ENCODE measurements at places on chromosomes 11 and 22.

DNA sequence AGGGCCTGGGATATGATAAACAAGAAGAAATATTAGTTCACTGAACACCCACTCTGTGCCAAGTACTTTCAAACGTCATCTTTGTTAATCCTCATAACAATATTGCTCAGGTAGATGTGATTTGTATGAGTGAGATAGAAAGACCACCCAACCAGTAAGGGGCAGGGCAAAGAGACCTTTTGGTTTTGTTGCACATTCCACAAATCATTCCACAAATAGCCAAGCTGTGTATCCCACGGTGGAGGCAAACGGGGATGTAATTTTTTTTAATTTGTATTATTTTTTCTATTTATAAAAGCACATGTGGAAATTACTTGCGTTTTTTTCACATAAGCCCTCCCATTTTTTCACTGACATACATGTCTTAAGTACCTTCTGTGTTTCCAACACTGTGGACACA, 29.0 kb downstream of the LAYN start:
- DNase-seq, result no peak

DNA sequence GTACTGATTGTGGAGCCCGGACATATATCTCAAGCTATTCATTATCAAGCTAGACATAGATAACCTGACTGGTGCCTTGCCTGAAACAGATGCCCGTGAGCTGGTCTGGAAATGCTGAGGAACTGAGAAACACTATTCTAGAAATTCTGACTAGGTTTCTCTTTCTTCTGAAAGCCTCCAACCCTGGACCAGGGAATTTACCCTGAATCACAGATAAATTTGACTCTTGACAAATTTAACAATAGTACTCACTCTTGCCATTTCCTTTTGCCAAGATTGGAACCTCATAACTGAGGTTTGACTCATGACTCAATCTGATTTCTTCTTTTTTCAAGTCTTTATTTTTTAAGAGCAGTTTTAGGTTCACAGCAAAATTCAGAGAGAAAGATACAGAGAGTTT, 189.6 kb upstream of the SYN3 start:
- no peak for DNase-seq

GRCh38 chr11:86435711-86436110, 61.0 kb downstream of the CCDC81 start:
- no peak for DNase-seq

DNA sequence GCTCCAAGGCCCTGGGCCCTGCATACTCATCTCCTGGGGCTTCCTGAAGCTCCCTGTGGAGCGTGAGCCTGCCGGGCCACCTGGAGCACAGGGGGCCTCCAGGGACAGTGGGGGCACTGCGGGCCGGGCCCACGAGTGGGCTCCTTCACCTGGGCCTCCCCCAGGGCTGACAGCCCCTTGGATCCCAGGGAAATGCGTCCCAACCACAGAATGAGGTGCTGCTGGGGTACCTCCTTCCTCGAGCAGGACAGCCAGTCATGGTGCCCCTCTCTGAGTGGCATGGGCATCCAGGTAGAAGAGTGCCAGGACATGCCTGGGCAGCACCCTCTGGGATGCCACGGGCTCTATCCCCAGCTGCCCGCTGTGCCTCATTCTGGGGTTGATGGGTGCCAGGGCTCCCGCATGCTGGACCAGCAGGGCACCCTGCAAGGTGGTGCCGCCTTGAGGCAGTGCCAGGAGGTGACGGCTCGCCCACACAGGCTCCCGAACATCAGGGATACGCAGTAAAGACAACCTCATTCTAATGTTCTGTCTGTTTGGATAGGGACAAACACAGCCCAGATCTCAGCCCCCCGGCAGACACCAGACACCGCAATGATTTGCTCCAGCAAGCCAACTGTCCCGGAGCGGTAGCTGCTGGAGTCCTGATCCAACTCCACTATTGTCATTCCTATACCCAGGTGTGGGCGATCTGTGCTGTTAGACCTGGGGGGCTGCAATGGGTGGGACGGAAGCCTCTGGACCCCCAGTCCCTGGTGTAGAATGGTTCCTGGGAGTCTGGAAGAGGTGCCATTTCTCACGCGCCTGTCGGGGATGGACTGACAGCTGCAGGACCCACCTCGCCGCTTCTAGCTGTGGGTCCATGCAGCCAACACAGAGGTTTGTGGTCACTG, 25.8 kb downstream of the KRTAP5-5 start:
- no peak for DNase-seq

DNA sequence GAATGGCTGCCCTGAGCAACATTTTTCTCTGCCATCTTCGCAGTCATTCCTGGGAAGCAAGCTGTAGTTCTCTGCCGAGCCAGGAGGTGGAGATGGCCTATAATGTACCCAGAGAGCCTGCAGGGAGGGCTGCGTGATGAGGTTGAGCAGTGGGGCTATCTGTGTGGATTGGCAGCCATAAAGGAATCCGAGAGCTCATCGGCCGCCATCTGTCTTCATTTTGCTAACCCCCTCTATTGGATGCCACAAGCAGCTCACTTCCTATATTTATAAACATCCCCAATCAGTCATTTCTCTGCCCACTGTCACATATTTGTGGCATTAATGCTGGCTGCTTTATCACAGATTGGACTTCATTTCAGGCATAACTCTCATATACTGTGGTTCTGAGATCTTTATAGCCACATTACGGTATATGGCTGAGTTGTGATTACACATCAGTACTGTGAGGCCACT, 209.5 kb downstream of the NTM start:
- no peak for DNase-seq

- no peak for DNase-seq
Observed at GRCh38 chr11:130023204-130023603, 20.6 kb upstream of the PRDM10 start.

DNA sequence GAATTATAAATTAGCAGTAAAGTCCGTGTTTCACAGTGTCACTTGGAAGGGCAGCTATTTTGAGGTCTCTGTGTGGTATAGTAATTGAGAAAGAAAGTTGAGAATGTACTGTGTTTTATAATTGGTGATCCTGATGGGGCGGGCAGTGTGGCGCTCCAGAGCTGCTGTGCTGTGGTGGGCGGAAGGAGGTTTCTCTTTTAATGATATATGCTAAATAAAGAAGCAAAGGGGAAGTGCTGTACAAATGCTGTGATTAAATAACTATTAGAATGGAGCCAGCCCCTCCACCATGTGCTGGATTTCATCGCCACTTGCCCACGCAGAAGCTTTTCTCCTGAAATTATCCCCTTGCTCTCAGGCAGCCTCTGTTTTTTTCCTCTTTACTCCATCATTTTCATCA, 24.6 kb downstream of the ATXN10 start:
- DNase-seq, result no peak

DNA sequence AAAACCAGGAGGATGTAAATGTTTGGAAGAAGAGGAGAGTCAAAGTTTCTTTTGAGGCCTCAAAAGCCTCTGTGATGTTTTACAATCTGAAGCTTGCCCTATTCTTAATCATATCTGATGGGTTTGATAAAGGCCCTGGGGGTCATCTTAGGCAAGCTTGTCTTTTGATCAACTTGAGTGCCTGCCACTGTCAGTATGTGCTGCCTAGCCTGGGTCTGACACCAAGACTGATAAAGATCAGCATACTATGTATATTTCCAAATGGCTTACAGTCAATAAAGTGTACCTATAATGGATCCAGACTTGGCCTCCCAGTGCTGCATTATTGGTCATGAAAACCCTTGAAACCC, 12.7 kb downstream of the EHF start:
- DNase-seq, result no peak

- no peak for DNase-seq
Observed at GRCh38 chr11:1890856-1891830, 552 bp downstream of the PRR33 start.

- DNase-seq, result no peak
Observed at GRCh38 chr22:48042621-48043395, 1280.4 kb downstream of the TBC1D22A start.

DNA sequence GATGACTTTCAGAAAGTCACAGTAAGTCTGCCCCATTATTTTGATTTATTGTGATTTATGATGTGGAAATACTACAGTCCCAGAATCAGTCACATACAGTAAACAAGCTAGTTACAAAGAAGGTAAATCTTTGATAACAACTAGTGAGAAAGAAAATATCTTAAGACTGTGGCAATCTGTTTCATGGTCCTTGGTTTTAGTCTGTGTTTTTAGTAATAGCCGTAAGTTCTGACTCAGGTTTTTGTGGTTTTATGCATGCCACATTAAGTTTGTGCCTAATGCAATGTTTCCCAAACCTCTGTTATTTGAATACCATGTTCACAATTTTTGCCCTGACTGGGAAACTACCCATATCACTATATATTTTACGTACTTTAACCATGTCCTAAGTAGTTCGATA, 6.7 kb downstream of the CEP295 start:
- no peak for DNase-seq

GRCh38 chr11:126880872-126881271, 119.7 kb downstream of the KIRREL3 start:
- no peak for DNase-seq

DNA sequence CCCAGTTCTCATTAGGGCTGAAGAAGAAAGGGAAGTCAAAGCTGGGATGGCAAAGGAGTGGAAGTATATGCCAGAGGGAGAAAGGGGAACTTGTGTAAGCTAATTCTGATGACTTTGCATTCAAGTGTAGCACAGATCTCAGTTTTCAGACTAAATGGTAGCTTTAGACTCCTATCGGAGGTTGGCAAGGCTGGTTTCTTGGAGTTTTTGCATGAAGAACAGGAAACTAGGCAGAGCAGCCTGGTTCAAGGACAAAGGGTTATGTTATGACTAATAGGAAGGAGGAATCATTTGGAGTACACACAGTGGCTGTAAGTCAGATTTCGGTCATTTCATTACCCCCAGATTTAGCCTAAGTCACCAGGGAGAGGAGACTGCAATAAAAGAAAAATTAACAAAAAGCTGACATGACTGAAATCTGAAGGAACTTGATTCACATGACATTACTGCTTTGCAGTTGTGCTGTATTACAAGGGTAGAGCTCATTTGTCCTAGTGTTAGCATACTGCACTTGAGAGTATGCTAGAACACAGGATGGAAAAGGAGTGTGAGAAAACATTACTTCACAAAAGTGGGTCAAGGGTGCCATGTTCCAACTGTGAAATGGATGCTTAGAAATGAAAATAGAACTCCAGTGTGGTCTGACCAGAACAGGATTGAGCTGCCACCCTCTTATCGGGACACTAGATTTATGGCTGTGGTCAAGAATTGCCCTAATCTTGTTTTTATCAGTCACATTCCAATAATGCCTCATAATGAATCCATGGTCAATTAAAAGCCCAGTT, 23.6 kb downstream of the ADM start:
- DNase-seq, result no peak

DNA sequence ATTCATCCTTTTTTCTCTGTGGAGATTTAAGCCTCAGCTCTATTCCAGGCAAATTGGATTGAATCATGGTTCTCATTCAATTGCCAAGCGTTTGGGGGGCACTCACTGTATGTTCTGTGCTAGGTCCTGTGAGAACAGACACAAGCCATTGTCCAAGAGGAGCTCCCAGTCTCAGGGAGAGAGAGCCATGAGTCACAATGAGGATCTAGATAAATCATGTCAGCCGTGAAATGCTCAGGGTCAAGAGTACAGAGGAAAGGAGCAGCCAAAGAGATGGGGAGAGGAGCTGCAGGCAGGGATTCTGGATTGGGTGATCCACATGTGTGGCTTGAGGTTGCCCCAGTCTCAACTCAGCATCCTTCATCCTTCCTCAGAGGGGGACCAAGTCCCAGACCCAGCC, 93.6 kb downstream of the FEZ1 start:
- no peak for DNase-seq

DNA sequence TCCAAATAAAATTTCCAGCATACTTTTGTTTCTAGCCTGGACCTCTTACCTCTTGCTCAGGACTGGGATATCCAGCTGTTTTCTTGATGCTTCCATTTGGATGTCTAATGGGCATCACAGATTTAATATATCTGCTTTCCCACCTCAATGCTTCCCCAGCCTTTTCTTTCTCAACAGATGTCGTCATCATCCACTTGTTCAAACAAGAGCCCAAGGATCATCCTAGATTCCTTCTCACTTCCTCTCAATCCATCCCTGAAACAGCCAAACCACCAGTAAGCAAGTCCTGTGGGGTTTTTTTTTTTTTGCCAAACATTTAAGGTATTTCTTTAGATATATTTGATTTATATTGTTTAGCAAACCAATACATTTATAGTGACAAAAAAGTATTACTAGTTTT, 12.5 kb downstream of the THY1 start:
- no peak for DNase-seq

DNA sequence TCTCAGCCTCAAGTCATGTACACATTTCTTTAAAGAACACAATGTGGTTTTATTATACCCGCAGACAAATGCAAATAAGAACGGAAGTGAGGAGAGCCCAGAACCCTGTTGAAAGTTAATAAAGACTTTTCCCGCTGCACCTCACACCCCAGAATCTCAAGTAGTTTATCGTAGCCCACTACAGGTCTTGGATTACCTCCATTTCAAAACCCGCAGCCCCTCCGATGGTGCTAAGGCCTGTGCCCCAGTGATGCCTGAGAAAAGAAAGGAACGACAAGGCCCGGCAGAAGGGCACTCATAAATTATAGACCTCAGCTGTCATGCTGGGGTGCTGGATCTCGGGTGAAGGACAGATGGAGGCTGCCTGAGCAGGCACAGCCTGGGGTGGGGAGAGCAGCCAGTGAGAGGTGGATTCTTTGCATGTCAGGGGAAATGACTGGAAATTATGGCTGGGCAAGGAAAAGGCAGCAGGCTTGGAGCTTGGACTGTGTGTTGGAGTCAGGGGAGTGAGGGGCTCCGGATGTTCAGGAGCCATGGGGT, 354.1 kb downstream of the NTM start:
- DNase-seq, result no peak

DNA sequence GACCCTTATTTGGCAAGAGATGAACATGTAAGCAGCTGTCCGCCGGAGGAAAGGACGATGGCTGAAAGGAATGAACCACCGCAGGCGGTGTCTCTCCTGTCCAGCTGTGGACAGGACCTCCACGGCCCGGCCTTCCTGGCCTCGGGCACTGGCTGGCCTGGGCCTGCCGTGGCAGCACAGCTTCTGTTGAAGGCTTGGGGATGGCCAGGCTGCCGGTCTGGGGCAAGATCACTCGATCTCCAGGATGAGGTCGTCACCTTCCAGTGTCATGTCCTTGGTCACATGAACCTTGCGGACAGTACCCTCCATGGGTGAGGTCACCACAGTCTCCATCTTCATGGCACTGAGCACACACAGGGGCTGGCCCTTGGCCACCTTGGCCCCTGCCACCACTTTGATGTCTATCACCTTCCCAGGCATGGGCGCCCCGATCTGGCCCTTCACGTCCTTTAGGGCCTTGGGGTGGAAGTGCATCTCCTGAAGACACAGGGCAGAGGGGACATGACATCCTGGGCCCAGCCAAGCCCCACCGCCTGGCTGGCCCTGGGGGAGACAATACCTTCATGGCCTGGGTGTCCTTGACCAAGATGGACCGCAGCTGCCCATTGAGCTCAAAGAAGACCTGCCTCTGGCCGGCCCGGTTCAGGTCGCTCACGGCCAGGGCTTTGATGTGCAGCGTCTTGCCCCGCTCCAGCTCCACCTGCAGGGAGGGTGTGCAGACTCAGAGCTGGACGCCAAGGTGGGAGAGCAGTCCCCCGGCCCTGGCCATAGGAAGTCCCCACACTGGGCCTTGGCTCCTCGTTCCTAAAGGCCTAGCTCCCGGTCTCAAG, 5.6 kb downstream of the RCE1 start:
- DNase-seq, result no peak

- DNase-seq, result no peak
Observed at GRCh38 chr11:92735039-92735438, 234.4 kb upstream of the MTNR1B start.

Data from cerebellar nuclear complex (tissue), 1 donor.